Stomach (tissue), 19 donors: ENCODE measurements at places on chromosomes 1 and 21. TPM values are rescaled to one million over a fixed set of nuclear protein-coding genes. Genes with fewer than 3 reads are reported as not detected.

The NUAK2 gene
- 1.2 TPM for polyA plus RNA-seq

The CD247 gene
- polyA plus RNA-seq = 0.68 TPM

The KRTAP19-4 gene
- polyA plus RNA-seq = not detected

The HES2 gene
- 18.4 TPM for polyA plus RNA-seq

The CFAP74 gene
- not detected for polyA plus RNA-seq

The RNF19B gene
- polyA plus RNA-seq = 9.1 TPM

The PTGFRN gene
- polyA plus RNA-seq = 9.7 TPM

The ARHGEF16 gene
- polyA plus RNA-seq = 28.4 TPM

The HPCA gene
- not detected for polyA plus RNA-seq

The FMO2 gene
- polyA plus RNA-seq = 5.2 TPM

The ODF2L gene
- polyA plus RNA-seq = 7.2 TPM

The PAQR7 gene
- polyA plus RNA-seq = 5.4 TPM

The TRAF3IP3 gene
- polyA plus RNA-seq = 2.6 TPM

The SPATA17 gene
- 0.58 TPM for polyA plus RNA-seq

The DDAH1 gene
- 20.0 TPM for polyA plus RNA-seq

The POGK gene
- 8.1 TPM for polyA plus RNA-seq

The SFN gene
- polyA plus RNA-seq = 410 TPM

The PKP1 gene
- polyA plus RNA-seq = not detected

The STPG1 gene
- 3.7 TPM for polyA plus RNA-seq

The S100A7 gene
- polyA plus RNA-seq = not detected

The TSSK3 gene
- 0.43 TPM for polyA plus RNA-seq

The TMEM79 gene
- polyA plus RNA-seq = 2.7 TPM

The KRTAP13-2 gene
- not detected for polyA plus RNA-seq

The CRYAA gene
- not detected for polyA plus RNA-seq
